A549 treated with dexamethasone at 1 μM for 4 hours (cell line): ENCODE measurements at places on chromosomes 13 and 19. TPM values are rescaled to one million over a fixed set of nuclear protein-coding genes. Genes with fewer than 3 reads are reported as not detected.

Gene PSG7
- 0.04 to 0.11 TPM (median 0.06 TPM) in 5 replicates for total RNA-seq

Gene APOC4
- not detected in 5 replicates for total RNA-seq

Gene KCNN1
- 0.23 to 1.6 TPM (median 0.94 TPM) in 5 replicates for total RNA-seq

Gene CEACAM16
- 0.05 to 0.14 TPM (median 0.08 TPM) in 4 of 5 replicates, not detected in the other for total RNA-seq
